ENCODE measurements at places on chromosomes 2 and 18.

- DNase-seq, result no peak
- no peaks in the 10 kb centered on the region for H3K36me3 ChIP-seq
- H3K27ac ChIP-seq, result no peak overlapping the region
- no peak overlapping the region for H3K4me3 ChIP-seq
- no peaks in the 10 kb centered on the region for H3K27me3 ChIP-seq
Measured at GRCh38 chr2:100039291-100039980, 103.0 kb downstream of the AFF3 start.

- peaks cover 6% of the 10 kb centered on the region for H3K4me1 ChIP-seq
- H3K4me3 ChIP-seq, result no peak overlapping the region
- no peak overlapping the region for H3K27ac ChIP-seq
- no peak for DNase-seq
Measured at GRCh38 chr18:6256521-6256920, 158.2 kb downstream of the L3MBTL4 start.

DNA sequence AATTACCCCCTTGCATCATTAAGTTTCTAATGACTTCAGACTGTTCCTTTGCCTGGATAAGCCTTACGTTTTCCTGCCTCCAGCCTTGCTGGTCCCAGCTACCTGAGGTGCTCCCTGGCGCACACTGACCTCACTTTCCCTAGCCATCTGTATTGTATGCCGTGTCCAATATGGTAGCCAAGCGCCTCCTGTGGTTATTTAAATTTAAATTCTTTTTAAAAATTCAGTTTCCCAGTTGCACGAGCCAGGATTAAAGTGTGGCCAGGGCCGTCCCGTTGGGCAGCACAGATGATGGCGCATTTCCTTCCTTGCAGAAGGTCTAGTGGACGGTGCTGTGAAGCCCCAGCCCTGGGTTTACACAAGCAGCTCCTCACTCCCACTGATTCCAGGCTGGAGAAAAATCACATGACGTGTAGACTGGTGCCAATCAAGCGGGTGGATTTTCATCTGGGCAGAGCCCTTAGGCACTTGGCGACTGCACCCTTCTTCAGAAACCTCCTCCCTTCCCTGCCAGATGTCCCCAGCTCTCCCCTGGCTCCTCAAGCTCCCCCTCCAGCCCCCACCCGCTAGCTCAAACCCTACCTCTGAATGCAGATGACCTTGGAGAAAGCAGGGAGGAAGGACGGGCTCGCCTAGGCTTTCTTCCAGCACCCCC, 33.9 kb downstream of the ACKR3 start:
- H3K27ac ChIP-seq, result no peak overlapping the region
- H3K36me3 ChIP-seq, result no peaks in the 10 kb centered on the region
- no peaks in the 10 kb centered on the region for H3K4me1 ChIP-seq
- DNase-seq, result no peak
- no peak overlapping the region for H3K4me3 ChIP-seq
- no peaks in the 10 kb centered on the region for H3K27me3 ChIP-seq

- no peaks in the 10 kb centered on the region for H3K27me3 ChIP-seq
- H3K4me1 ChIP-seq, result no peaks in the 10 kb centered on the region
- no peaks in the 10 kb centered on the region for H3K36me3 ChIP-seq
- H3K27ac ChIP-seq, result no peak overlapping the region
Measured at GRCh38 chr18:40415821-40416220, 1539.2 kb upstream of the PIK3C3 start.

GRCh38 chr2:74953796-74954499, 4.5 kb upstream of the POLE4 start:
- H3K36me3 ChIP-seq, result no peaks in the 10 kb centered on the region
- H3K4me1 ChIP-seq, result peaks cover 4% of the 10 kb centered on the region
- H3K4me3 ChIP-seq, result no peak overlapping the region
- DNase-seq, result no peak
- no peak overlapping the region for H3K27ac ChIP-seq
